ENCODE measurements at places on chromosomes 11 and 22.

GRCh38 chr22:29787371-29787980 is 20.3 kb downstream of the UQCR10 start:
- no peak for DNase-seq

DNA sequence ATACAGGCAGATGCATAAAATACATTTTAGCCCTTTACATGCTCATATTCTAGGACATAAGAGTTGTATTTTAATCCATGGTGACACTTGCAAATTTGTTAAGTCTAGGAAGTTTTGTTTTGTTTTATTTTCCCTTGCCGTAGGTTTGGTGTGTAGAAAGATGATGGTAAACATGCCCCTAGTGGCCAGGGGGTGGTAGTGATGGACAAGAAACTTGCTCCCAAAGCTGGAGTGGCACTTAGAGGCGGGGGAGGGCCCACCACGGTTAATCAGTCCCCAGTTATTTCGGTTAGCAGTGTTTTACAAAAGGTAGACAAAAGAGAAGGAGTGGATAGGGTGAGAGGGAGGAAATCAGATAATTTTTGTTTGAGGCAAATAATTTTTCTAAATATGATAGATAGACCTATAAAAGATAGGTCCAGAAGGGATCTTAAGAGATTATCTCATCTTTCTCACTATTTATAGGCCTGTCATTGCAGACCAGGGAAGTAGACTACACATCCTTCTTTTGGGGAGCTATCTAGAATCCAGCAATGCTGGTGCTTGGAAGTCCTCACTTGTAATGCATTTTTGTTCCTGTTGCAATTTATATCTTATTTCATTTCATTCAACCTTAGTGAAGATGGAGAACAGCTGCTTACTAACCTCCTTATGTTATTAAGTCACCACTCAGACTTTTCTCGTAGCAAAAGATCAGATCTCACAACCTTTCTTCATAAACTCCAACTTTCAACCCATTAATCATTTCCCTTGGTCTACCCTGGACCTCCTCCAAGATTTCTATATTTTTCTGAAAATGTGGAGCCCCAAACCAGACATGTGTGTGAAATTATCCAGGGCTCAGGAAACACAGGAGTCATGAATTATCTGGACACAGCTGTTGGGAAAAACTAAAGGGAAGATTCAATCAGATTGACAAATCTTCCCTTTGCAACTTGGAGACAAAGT is 5.9 kb upstream of the BDNF start:
- no peak for DNase-seq

- no peak for DNase-seq
Measured at GRCh38 chr11:134049303-134049702, 19.6 kb upstream of the JAM3 start.

- DNase-seq, result peak; percentile 49
Measured at GRCh38 chr11:64207256-64208085, 950 bp downstream of the FERMT3 start.

DNA sequence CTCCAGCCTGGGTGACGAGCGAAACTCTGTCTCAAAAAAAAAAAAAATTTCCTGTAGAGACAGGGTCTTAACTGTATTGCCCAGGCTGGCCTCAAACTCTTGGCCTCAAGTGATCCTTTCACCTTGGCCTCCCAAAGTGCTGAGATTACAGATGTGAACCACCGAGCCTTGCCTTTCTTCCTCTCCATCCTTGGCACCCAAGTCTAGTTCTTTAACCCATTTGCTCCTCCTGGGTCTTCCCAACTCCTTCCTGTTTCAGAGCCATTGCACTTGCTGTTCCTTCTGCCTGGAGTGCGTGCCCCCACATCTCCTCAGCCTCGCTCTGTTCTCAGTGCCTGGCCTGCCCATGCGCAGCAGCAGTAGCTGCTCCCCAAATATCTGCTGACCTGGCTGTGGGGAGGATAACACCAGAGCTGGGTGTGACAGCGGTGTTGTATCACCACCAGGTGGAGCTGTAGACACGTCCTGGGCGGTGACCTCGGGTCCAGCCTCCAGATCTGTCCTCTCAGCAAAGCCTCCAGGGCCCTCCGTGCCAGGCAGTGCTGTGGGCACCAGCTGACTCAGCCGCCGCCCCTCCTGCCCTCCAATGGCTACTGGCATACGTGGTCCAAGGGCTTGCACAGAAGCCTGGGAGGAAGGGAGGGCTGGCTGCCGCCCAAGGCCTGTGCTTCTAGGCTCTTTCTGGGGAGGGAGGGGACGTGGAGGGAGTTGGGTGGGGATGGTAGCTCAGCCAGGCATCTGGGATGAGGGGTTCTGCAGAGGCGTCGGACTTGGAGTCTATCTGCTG is 22.0 kb downstream of the TEF start:
- DNase-seq, result peak; percentile 73
